CD4-positive, alpha-beta T cell treated with Interleukin-10 for 1 hour (primary cell): ENCODE measurements at places on chromosomes 4 and X.

GRCh38 chr4:1716065-1716945 lies 4.2 kb upstream of the SLBP start:
- no peak for DNase-seq

DNA sequence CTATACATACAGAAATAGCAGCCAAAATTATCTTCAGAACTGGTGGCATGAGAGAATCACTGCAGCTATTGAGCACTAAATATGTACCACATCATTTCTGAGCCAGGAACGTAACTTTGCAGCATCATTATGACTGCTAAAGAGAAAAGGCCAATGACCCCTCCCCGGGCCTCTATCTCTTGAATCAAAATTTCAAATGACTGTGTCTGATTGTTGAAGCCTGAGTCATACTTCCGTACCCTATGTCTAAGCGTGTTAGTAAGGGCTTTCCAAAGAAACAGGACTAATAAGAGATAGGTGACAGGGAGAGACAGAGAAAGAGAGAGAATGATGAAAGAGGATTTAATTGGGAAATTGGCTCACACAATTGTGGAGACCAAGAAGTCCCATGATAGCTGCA lies 445.5 kb upstream of the SPANXN1 start:
- DNase-seq: no peak

DNA sequence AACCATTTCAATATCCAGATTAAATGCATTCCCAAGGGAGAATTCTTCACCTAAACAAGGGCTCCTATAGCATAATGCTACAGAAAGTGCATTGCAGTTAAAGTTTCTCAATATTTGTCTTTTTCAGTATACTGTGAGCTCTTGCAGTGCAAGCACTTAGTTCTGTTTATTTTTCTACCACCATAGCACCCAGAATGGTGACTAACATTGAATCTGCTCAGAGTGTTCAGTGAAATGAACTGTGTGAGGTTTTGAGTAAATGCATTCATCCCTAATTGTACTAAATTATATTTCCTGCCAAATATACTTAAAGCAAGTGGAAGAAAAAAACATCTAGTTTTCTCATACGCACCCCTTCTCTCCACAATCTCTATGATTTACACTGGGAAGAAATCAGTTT lies 383.9 kb downstream of the PCDH7 start:
- DNase-seq: no peak

- DNase-seq: no peak
Measured at GRCh38 chrX:153922932-153923857, 2.9 kb downstream of the ARHGAP4 start.

DNA sequence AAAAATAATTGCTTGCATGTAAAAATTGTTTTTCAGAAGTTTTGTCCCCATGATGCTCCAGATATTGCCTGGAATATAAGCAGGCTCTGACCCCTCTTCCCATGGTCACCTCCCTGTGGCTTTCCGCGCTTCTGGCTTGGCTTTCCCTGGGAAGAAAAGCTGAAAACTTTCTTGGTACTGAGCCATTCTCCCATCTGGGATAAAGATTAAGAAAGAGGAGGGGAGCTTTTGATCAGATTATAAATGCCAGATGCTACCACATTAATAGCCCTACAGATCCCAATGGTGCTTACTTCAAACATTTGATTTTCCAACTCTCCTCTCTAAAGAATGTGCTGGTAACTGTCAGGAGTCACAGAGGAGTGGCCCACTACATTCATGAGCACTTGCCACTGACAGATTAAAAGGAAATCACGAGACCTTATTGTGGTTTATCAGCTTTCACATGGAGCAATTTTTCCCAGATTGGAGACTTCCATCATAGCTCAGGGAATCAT lies 54.4 kb upstream of the GAB1 start:
- DNase-seq: no peak

GRCh38 chr4:12138488-12138887 lies 709.8 kb upstream of the HS3ST1 start:
- no peak for DNase-seq

DNA sequence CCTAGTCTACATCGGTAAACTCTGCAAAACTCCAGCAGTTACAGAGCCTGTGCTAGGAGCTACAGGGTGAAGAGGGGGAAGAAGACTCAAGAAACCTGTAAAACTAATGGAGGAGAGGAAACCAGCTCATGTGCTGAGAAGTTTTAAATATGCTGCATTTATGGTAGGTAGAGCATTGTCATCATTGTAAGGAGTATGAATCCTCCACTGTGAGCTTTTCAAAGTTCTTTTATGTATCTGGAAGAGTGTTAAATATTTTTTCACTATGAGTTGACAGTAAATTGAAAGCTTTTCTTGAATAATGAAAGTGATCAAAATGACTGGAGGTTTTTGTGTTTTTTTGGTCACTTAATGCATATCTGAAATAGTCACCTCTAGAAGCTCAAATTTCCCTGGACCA lies 46.2 kb downstream of the SEPTIN11 start:
- DNase-seq: no peak

GRCh38 chrX:72023071-72023470 lies 108.6 kb downstream of the RTL5 start:
- DNase-seq: no peak

DNA sequence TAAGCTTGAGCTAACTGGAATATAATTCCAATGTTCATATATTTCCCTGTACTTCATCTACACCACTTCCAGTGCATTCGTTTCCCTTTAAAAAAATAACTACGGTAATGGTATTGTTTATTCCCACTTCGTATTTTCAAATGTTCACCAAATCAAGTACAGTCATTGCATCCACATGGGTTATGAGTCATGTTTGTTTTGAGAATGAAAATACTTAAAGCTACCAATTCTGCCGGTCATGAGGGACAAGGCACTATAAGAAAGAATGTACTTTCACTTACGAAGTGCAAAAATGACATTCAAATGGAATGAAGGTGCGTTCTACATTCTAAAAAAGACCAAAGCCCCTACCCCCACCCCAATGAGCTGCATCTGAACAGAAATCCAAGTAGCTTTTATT lies 174.4 kb upstream of the FGF13 start:
- no peak for DNase-seq

DNA sequence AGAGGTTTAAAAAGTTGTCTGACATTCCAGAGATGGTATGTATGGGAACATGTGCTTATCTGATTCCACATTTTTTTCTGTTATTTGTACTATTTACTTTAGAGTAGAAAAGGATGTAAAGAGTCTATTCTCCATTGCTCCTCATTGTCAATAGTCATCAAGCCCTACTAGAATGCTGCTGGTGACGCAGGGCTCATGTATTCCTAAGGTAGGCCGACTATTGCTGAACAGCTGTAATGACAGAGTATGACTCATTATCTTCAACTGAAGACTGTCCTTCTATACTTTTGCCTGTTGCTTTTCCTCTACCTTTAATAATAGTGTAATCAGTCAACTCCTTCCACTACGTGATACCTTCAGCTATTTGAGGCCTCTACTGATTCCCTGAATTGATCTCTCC lies 509.1 kb upstream of the NR3C2 start:
- no peak for DNase-seq

DNA sequence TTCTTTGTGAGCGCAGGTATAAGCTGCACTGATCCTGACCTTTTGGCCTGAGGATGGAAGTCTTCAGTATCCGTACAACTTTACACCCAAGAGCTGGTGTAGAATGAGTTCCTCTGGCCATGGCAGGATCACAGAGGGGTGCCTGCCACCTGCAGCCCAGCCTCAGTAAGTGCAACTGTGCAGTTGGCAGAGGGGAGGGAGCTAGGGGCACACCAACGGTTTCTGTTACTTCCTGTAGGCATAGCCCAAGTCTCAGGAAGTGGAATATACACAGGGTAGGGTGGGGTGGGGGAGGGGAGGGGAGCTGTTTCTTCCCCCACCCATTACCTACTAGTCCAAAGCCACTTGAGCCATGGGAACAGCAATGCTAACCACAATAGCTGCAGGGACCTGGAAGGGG lies 85.4 kb upstream of the GBA3 start:
- DNase-seq: peak; percentile 26

- DNase-seq: no peak
Measured at GRCh38 chrX:68892651-68893050, 63.8 kb downstream of the EFNB1 start.

DNA sequence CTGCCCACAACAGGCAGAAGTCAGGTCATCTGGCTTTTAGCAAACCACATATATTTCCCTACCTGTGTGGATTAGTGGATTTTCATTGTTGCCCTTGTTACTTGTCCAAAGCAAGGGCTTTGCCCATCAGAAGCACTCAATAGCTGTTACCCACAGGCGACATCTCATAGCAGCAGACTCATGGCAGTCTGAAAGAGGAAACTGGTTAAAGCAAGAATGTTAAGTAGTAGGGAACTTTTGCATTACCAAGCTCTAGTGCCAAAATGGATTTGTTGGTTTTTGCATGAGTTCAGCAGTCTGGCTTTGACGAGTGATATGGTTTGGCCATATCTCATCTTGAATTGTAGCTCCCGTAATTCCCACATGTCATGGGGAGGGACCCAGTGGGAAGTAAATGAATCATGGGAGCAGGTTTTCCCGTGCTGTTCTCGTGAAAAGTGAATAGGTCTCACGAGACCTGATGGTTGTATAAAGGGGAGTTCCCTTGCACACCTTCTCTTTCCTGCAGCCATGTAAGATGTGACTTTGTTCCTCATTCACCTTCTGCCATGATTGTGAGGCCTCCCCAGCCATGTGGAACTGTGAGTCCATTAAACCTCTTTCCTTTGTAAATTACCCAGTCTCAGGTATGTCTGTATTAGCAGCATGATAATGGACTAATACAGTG lies 107.9 kb downstream of the GPR143 start:
- DNase-seq: no peak

- no peak for DNase-seq
Measured at GRCh38 chrX:147838465-147839131, 73.1 kb upstream of the FMR1 start.

- DNase-seq: no peak
Measured at GRCh38 chrX:110215411-110215810, 102.5 kb downstream of the AMMECR1 start.

- DNase-seq: no peak
Measured at GRCh38 chr4:15250021-15250441, 177.8 kb upstream of the C1QTNF7 start.

GRCh38 chr4:114494246-114494803 lies 104.3 kb upstream of the UGT8 start:
- DNase-seq: no peak

DNA sequence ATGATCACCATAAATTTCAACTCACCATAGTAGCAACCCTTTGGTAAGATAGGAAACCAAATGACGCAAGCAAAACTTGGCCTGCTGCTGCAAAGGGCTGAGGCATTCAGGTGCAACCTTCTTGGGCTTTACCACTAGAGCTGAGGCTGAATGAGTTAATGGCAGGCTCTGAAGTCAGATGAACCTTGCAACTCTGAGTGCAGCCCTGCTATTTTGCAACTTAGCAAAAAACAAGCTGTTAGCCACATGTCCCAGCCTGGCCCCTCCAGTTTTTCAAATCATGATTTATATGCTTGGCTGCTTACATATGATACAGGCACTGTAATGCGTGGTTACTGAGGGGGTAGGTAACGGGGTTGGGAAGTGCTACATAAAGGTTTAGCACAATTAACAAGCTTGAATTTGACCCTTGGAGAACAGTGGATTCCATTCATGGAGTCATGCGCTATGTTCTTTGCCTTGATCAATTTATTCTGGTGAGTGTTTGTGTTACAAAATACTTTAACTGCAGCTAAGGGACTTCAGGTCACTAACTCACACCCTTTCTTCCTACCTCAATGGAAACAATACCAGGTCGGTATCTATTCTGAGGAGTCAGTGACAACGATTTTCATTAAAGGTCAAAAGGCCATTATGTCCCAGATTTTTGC lies 80.5 kb upstream of the PPARGC1A start:
- DNase-seq: no peak

DNA sequence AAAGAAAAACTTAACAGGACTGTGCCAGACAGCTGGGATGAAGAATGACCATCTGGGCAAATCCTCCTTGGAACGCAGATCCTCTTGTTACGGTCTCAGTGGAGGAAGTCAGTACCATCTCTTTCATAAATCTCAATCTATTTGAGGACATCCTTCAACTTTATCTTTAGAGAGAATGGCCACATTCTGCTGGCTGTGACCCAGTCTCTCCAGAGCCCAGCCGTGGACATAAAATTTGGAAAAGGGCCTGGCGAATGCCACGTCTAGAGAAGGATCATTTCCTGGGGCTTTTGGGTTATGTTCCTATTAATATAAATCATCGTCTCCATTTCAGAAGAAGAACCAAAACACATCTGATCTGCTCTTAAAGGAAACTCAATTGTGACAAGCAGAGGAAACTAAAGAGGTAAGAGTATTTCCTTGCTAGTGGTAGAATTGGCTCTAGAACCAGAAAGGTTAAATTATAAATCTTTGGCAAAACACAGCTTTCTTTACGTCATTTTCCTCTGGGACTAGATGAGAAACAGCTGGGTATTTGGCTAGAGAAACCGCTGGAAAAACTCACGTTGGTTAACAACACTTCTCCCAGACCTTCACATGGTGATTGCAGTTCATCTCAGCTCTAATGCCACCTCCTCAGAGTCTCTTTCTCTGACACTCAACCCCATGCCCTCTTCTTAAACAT lies 164.7 kb downstream of the CHIC2 start:
- no peak for DNase-seq

DNA sequence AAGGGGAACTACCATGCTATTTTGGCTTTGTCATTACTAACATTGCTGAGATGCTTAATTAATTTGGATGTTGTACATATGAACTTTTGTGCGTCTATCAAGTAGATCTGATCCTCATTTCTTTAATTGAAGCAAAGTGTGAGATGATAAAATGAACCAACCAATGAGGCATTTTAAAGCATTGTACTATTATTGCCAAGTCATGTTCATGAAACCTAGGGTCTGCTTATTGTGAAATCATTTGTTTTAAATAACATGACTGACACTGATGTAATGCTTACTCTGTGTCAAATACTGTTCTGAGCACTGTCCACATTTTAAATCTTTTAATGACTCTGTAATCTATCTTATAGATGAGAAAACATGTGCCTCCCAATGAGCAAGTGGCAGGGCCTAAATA lies 57.7 kb downstream of the C4orf33 start:
- DNase-seq: no peak

GRCh38 chr4:81470456-81471297 lies 1.0 kb downstream of the RASGEF1B start:
- peak; percentile 61 for DNase-seq

DNA sequence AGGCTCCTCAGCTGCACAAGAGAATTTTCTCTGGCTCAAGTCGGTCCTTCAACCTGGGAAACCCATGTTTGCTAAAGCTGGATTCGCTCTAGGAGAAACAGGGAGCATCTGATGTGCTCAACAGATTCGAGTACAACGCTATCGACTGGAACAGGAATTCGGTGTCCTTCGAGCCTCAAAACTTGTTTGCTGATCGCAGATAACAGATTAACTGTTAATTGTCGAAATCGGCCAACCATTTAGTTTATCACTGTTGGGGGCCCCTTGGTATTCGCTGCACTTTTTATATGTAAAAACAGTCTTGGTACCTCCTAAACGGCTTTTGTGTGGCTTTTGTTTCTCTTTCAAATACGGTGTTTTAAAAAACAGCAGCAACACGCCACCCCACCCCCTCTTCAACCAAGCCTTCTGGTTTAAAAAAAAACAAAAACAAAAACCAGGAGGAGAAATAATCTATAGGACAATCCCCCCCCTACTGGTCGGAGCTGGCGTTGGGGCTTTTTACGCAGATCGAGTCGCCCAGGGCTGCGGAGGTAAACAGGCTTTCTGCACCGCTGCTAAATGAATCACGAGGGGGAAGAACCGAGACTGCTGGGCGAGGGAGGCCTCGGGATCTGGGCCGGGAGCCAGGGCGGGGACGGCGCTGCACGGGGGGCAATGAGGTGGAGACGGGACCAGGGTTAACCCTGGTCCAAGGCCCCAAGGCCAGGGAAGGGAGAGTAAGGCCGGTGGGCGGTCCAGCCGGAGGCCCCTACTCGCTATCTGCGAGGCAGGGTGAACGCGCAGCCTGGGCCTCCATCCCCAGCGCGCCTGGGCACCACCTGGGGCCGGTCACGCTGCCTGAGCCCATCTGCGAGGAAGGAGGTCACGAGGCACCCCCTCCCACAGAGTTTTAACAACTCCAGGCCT lies 71.7 kb upstream of the BCOR start:
- peak; percentile 86 for DNase-seq
